ENCODE measurements at places on chromosomes 3 and 15.

DNA sequence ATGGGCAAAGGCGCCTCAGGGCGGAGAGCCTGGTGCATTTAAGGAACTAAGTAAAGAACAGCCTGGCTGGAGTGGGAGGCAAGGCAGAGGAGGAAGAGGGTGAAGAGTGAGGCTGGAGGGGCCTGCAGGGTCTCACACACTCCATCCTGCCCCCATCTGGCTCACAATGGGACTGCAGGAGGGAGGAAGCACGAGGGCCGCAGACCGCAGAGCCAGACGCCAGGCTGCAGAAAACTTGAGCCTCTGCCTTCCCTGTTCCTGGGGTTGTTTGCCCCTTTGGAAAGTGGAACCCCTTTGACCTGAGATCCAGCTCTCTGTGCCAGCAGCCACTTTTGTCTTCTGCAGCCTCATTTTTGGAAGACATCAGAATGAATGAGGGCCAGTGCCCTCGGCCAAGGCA, 138.0 kb downstream of the SRGAP3 start:
- DNase-seq, result no peak

DNA sequence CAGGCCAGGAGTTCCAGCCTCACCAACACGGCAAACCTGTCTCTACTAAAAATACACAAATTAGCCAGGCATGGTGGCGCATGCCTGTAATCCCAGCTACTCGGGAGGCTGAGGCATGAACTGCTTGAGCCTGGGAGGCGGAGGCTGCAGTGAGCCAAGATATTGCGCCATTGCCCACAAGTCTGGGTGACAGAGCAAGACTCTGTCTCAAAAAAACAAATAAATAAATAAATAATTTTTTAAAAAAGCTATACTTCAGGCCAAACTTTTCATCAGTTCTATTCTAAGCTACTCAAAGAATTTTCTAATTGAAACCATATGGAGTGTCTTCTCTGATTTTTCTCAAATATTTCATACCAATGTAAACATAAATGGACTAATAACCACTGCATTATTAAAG, 43.5 kb downstream of the PHC3 start:
- DNase-seq, result no peak

DNA sequence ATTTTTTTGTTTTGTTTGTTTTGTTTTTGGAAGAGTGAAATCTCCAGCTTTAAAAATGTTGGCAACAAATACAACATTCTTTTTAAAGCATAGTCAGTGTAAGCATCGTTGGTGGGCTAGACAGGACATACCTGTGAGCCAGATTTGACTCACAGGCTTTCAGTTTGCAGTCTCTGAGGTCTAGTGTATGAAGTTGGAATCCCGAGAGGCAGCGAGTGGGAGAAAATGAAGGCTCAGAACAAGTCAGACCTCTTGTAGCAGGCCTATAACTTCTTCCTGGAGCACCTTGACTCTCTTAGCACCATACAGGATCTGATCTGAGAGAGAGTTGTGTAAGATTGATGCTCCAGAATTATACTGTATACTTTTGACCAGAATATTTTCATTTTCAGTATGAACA, 60.2 kb downstream of the CNTN4 start:
- no peak for DNase-seq

GRCh38 chr15:48001393-48002039, 119.3 kb upstream of the SLC24A5 start:
- DNase-seq, result no peak

DNA sequence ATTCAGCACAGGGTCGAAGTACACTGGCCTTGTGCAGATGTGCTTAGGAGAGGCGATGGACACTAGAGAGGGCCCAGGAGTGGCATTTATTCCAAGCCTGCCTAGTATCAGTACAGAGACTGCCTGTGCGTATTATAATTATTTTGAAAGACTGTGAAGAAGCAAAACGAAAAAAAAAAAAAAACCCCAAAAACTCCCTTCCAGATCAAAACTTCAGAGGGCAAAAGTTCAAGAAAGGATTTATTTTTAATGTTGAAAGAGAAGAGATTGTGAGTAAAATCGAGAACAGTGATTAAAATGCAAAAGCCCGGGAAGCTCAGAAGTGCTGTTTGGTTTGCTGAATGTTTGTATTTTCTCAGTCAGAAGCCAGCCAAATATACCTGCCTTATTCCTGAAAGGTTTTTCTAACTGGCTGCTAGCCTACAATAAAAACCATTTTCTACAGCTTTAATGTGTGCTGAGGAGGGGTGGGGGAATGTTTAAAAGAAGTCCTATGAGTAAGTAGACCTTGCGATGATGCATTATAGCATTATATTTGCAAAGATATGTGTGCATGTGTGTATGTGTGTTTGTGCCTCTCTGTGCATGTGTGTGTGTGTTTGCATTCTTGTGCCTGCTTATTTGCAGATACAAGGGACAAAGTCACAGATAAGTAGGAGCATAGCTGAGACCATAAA, 19.3 kb upstream of the LZTFL1 start:
- no peak for DNase-seq

- DNase-seq, result no peak
These were observed 27.6 kb downstream of the EAF1 start for GRCh38 chr3:15454965-15455364.

- DNase-seq, result no peak
These were observed 33.6 kb downstream of the HPS3 start for GRCh38 chr3:149163066-149163465.

- DNase-seq, result no peak
These were observed 184.5 kb upstream of the ADAMTS9 start for GRCh38 chr3:64872345-64872744.

DNA sequence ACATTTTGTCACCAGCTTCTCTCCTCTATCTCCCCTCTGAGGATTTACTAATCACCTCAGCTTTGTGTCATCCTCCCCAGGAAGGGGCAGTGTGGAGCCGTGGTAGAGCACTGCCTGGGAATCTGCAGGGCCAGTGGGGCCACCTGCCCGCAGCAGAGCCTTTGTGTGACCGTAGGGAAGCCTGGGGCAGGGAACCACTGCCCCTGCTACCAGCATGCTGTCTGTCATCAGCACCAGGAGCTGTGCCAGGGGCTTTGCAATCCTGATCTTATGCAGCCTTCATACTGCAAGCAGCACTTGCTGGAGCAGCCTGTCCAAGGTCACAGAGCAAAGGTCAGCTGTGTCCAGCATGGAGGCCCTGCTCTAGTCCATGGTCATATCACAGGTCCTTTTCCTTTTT, 170.2 kb upstream of the IL12A start:
- DNase-seq, result no peak

DNA sequence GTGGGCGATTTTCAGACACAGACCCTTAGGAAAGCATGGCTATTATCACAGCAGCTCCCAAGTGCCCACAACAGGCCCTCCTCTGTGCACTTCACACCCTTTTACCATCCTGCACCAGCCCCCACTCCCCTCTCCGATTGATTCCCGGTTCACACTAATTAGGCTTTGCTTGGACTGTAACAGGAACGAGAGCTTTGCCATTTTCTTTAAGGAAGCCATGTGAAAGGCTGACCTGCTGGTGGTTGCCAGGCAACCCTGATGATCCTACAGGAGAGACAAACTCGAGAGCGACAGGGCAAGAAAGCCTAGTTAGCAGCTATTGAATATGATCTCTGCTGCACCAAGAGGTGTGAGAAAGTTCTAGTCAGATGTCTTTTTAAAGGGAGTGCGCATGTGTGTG, 28.2 kb upstream of the DET1 start:
- no peak for DNase-seq

- no peak for DNase-seq
These were observed 23.4 kb downstream of the BOC start for GRCh38 chr3:113234688-113235260.

DNA sequence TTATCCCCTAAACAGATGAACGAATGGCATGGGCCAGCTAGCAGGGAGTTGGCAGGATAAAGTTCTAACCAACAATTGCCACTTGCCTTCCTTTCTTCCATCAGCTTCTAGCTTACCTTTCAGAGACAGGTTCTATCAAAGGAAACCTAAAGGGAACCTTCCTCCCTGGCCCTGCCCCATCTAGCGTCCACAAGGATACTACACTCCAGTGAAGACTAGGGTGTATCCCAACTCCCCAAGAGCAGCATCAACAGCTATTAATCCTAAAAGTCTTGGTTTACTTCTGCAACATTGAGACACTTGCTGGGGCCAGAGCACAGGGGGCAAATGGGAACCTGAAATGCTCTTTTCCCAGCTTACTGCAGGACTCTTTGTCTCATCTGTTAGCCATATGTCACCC, 37.0 kb upstream of the TMC3 start:
- no peak for DNase-seq

DNA sequence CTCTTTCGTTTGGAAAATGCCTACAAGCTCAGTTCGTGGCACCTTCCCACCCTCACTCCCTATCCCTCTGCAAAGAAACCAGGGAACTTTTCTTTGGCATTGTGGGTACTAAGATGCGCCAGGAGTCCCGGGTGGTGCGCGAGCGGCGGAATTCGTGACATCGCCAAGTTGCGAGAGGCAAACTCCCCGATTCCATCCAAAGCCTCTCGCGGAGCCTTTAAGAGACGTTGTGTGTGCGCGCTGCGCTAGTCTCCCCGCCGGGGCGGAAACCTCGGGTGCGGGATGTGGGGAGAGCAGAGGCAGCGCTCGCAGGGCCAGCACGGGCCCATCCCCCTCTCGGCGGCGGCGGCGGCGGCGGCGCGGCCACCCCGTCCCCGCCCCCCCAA, 443 bp upstream of the NR2F2 start:
- DNase-seq, result no peak

GRCh38 chr3:183331498-183331897, 78.4 kb downstream of the B3GNT5 start:
- no peak for DNase-seq

DNA sequence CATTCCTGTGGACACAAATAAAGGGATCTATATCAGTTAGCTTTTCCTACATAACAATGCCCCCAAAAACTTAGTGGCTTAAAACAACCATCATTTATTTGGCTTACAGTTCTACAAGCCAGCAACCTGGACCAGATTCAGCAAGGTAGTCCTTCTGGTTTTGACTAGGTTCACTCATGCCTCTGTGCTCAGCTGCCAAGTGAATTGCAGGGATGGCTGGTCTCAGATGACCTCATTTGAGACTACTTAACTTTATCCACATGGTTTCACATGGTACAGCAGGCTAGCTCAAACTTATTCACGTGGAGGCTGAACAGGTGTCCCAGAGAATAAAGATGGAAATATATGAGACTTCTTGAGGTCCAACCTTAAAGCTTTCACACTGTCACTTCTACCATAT, 119.3 kb upstream of the BFSP2 start:
- no peak for DNase-seq

DNA sequence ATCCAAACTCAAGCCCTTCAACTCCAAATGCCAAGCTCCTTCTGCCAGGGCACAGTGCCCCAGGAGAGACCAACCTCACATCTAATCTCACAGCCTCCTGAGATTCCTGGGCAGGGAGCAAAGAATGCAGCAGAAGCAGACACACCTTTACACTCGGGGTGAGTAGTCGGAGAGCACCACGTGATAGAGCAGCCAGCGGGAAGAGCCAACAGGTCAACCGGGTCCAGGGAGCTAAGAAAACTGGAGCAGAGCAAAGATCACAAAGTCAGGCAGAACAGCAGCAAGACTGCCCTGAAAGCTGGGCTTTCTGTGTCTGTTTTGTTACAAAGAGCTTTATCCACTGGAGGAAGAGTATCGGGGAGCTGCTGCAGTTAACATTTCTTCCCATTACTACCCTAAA, 4.2 kb downstream of the B3GALNT1 start:
- no peak for DNase-seq

DNA sequence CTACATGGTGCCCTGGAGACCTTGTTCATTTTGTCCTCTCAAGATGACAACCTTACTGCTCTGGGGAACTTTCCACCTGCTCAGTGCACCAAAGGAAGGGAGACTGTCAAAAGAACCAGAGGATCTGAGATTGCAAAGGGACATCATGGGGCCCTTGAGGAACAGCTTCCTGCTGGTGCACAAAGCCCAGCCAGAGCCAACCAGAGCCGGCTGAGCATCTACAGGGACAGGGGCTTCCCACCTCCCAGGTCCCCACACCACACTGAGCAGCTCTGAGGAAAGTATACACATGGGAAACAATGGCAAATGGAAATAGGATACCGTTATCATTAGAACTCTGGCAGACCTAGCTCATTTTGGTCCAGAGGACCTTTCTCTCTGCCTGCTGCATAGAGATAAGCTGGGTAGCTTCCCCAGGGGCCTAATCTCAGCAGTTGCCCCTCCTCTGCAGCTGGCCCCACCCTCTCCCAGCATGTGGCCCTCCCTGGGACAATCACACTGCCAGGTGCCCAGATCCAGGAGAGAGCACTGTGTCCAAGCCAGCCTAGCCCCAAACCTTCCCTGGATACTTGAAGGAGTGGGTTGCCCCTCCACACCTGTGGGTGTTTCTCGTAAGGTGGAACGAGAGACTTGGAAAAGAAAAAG, 123.4 kb upstream of the PRR20G start:
- DNase-seq, result no peak

DNA sequence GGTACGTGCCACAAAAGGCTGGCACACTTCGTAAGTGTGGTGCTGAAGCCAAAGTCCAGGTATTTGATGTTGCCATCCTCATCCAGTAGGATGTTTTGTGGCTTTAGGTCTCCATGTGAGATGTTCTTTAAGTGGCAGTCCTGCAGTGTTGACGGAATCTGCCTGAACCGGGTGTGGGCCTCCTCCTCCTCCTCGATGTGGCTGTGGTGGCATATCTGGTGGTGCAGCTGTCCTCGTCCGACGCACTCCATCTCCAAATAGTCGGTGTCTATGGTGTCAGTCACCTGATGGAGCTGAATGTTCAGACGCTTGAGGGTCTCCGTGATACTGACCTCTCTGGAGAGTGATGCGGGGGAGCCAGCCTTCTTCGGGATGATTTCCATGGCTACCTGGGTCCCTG, 30.5 kb upstream of the ACAD9 start:
- no peak for DNase-seq

GRCh38 chr3:182809531-182809930, 16.2 kb downstream of the ATP11B start:
- no peak for DNase-seq

DNA sequence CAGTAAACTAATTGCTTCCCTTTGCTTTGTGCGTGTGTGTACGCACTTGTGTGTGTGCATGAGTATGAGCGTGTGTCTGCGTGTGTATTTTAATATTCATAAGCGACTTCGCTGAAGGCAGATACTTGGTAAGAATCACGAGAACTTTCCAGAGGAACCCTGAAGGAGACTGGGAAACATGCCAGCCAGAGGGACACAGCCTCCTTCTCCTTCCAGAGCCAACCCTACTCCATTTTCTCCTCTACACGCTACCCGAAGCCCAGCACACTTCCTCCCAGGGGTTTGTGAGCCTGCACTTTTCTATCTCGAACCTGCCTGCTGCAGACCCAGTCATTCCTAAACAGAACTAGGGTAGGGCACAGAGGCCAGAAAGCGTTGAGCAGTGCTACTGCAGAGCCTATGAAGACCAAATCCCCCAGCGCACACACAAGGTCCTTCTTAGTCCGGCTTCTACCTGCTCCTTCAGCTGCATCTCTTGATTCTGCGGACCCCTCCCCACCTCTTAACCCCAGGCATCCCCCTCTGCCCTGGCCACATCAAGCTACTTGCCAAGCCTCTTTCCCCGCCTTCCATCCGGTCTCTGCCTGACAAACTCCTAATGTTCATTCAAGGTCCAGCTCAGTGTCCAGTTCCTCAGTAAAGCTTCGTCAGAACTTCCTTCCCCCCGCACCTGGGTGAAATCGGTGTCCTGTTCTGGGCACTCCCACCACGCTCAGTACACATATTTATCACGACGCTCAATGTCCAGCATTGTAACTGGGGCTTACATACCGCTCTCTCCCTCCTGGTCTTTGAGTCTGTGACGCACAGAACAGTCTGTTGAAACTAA, 191.8 kb downstream of the FAM43A start:
- DNase-seq, result no peak
